ENCODE measurements at places on chromosomes 3 and 15.
A peak's percentile ranks its signal among the peaks of the same experiment; 100 is the strongest.

- DNase-seq: no peak
Measured at GRCh38 chr3:18558507-18558906, 133.4 kb upstream of the SATB1 start.

DNA sequence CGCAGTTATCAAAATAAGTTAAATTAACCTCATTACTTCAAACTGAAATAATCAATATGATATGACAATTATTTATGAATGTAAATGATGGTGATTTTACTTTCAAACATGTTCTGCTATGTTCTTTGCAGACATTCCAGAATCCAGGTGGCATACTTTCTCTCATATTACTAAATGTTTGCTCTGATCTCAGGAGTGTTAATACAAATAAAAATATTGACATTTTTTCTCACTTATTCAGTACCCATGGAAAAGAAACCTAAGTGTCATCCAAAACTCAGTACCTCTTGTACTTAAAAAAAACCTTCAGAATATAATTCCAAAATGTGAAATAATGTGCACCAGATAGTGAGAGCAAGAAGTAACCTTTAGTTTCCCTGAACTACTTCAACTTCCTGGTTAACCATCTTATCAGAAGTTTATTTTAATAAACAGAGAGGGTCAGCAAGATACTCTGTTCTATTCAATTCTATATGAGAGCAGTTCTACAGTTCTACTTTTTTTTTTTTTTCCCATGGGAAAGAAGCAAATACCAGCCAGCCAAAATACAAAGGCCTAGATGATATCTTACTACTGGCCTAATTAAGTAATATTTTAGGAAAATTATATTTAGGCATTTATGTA, 494.1 kb downstream of the MECOM start:
- no peak for DNase-seq

DNA sequence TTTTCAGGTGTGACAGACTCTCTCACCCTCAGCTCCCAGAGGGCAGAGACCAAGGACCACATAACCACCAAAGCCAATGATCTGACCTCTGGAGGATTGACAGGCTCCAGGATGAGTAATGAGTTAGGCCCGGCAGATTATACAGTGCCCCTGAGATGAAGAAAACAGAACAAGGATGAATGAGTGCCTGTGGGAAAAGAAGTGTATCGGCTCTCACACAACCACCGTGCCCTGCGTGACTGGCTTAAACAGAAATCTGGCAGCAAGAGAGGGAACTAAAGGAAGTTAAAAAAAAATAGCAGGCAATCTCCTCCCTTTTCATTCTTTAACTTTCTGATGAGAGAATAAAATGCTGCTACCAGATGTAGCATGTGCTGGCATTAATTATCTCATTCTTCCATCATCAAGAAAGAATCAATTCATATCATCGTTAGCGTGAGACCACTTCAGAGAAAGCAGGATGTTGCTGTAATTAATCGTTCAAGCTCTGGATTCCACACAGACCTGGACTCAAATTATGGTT, 227.5 kb upstream of the COL8A1 start:
- DNase-seq: no peak

DNA sequence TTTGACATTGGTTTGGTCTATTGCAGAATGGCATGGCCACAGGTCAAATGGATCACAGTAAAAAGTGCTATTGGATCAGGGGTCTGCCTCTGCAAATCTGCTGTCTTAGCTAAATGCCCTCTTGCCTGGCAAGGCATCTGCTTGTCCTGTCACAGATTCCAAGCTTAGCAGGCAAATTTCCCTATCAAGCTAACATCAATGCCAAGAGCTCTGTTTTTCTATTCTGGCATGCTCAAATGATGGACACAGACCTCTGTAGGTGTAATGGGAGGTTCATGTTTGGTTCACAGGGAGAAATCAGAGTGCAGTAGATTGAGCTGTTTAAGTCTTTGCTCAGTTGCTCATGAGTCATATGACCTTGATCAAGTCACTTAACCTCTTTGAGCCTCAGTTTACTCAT, 54.8 kb upstream of the CPB1 start:
- no peak for DNase-seq

DNA sequence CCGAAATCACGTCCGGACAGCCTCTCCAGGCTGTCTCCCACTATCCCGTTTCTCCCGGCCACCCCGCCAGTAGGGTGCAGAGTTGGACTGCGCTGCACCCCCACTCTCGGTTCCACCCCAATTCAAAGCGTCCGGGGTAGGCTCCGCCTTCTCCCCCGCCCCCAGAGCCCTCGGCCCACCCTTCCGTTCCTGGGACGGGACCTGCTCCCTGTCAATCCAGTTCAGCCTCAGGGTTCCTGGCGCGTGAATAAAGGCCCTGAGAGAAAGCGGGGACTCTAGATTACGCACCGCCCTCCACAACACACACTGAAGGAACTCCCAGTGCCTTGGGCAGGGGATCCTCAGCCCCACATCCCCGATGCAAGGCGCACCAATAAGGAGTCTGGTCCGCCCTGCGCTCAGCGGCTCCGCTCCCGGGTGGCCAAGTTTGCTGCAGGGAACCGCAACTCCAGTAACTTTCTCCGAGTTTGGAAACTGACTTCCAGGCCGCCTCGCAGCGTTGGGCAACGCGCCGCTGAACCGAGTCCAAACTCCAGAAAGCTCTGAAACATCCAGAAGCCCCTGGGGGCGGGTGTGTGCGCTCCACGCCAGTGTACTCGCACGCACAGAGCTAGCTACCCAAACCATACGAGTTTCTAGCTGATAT, 1.9 kb downstream of the ADAMTS9 start:
- DNase-seq: peak; percentile 92

DNA sequence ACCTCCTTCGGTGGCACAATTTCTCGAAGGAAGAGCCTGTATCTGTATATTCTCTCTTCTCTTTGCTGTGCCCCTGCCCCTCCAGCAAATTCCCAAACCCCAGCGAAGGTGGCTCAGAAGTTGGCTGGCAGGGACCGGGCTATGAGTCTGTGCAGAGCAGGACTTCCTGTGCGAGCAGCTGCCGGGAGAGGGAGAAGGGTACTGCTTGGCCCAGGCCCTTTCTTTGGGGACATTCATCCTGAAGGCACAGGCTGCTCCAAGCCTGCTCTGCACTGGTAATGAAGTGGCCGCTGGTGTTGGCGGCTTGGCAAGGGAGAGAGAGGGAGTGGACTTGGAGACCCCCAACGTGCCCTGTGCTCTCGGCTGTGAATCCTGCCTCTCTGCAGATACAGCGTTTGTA, 1.5 kb downstream of the SLC6A11 start:
- DNase-seq: no peak

GRCh38 chr15:33612721-33613304, 302.0 kb downstream of the RYR3 start:
- DNase-seq: no peak

DNA sequence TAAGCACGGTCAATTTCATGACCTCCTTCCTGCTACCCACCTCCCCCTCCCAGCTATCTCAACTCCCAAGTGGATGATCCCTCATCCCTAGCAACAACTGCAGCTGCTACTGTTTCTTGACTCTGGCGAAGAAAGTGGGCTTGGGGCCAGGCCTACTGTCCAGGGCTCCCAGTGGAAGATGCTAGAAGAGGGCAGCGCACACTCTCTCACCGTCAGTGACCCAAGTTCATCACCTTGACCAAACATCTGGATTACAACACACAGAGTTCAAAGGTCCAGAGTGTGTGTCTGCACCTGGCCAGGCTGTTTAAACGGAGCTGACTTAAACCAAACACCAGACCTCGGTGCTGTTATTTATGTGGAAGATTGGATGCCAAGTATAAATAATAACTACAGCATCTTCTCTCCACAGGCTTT, 385.6 kb downstream of the SHQ1 start:
- peak; percentile 55 for DNase-seq

GRCh38 chr15:80041494-80042253, 17.8 kb upstream of the ZFAND6 start:
- no peak for DNase-seq

GRCh38 chr15:51842852-51843737, 13.6 kb downstream of the TMOD3 start:
- DNase-seq: no peak

DNA sequence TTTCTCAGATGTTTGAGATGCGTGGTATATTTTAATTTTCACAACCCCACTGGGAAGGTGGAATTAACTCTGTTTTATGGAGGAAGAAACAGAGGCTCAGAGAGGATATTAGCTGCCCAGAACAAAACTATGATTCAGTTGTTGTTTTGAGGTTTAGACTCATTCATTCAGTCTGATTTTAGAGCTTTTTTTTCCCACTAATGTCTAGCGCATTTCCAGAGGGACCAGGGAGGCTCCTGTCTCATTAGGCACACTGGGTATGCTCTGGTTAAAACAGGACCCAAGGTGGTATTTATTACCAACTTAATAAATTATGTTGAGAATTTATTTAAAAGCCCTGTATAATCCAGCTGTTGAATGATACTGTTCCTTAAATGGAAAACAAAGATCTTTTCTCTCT, 272.0 kb upstream of the RGMA start:
- no peak for DNase-seq
